Effector CD8-positive, alpha-beta T cell (primary cell): ENCODE measurements at places on chromosomes 12 and 14.

DNA sequence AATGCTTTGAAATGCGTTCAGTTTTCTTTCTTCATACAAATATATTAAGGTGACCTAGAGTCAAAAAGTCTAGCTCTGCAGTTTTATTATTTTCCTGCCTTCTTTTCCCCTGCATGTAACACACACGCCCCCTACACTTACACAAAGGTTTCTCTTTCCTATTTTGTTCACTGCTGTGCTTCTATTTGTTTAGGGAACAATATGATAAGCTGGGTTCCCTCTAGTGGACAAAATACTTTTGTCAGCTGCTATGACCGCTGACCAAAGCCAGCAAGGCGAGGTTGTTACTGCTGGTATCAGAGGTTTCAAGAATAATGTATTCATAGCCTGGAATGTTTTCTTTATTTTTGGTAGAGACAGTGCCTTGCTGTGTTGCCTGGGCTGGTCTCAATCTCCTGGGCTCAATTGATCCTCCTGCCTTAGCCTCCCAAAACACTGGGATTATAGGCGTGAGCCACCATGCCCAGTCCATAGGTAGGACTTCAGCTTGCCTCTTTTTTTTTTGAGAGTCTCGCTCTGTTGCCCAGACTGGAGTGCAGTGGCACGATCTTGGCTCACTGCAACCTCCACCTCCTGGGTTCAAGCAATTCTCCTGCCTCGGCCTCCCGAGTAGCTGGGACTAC, 33.4 kb downstream of the FNTB start:
- no peak for DNase-seq

GRCh38 chr12:62689042-62689839, 222.6 kb downstream of the MON2 start:
- no peak for DNase-seq

GRCh38 chr14:55238019-55238680, 33.1 kb upstream of the FBXO34 start:
- DNase-seq, result no peak

DNA sequence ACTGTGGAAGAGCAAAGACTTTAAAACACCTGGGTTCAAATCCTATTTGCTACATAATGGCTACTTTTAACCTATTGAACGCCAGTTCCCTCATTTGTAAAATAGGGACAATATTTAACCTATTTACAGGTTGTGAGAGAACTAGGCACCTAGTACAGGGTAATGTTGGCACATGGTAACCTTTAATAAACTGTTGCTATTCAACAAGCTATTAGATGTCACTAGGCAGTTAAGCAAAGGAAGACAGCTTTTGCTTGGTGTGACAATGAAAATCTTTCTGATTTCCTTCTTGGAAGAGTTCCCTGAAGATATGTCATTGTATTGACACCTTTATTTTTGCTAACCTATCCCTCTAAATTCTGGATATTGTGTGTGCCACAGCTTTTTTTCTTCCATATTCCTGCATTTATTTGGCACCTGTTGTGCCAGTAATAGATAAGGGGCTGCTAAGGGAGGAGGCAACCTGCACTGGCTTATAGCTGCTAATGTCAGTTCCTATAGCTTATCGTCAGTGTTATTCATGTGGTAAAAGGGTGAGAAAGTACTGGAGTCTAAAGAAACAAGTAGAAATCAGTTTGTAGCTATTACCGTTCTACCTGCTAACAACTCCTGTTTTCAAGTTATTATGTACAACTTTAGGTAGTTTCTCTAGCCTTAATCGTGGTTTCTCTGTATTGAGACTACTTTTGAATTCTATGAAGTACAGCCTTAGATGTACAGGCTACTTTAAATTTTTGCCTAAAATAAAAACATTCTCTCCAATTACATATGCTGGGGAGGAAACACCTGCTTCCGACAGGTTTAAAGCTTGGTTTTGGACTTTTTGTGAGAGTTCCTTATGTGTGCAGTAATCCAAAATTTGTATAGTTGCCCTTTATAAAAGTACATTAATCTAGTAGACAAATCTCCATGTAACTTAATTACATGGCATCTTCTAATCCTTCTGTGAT, 24.3 kb downstream of the HIF1A start:
- DNase-seq, result no peak

- no peak for DNase-seq
These were observed 148.2 kb downstream of the SLC41A2 start for GRCh38 chr12:104809706-104810385.

DNA sequence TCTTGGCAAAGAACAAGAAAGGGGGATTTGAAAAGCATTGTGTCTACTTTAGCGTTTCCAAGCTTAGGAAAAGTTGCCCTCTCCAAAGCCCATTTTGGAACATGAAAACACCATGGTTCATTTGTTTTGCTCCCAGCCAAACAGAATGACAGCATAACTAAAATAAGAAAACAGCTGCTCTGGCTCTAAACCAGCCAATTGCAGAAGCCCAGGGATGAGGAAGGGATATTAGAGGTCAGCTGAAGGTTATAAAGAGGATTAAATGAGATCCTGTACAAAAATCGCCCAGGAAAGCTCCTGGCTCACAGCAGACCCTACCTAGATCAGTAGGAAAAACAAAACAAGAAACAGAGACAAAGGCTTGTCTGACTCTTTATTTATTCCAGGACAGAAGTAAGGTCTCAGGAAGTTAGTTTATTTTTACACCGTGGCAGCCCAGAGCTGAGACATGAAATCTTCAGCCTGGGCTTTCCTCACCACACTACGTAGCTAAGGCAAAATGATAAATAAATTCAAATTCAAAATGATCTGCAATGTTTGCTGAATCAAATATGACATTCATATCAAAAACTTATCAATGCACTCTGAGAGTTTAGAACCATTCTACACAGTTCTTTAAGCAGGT, 25.9 kb downstream of the SPX start:
- DNase-seq, result no peak
